ENCODE measurements at places on chromosomes 7 and 10. TPM values are rescaled to one million over a fixed set of nuclear protein-coding genes. Genes with fewer than 3 reads are reported as not detected.

GRCh38 chr10:8618834-8619233, 564.3 kb downstream of the GATA3 start:
- DNase-seq: no peak

- no peak for DNase-seq
These were observed 111.2 kb downstream of the SEM1 start for GRCh38 chr7:96598421-96598820.

GRCh38 chr10:122163174-122164022, 107.7 kb upstream of the BTBD16 start:
- no peak for DNase-seq

DNA sequence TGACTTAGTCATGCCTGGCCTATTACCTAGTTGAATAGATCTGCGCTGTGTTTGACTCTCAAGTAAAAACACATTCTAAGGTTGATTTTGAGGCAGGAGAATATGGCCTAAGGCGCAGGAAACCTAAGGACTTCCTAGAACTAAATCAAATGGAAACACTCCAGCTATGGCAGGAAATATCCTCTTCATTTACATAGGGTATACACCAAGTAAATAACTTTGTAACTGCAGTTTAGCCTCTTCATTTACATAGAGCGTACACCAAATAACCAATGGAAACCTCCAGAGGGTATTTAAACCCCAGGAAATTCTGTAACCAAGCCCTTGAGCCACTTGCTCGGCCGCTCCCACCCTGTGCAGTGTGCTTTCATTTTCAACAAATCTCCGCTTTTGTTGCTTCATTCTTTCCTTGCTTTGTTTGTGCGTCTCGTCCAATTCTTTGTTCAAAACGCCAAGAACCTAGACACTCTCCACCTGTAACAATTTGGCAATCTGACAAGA, 35.6 kb upstream of the XRCC2 start:
- no peak for DNase-seq

GRCh38 chr7:151012911-151013347, 11.4 kb downstream of the ATG9B start:
- DNase-seq: no peak

DNA sequence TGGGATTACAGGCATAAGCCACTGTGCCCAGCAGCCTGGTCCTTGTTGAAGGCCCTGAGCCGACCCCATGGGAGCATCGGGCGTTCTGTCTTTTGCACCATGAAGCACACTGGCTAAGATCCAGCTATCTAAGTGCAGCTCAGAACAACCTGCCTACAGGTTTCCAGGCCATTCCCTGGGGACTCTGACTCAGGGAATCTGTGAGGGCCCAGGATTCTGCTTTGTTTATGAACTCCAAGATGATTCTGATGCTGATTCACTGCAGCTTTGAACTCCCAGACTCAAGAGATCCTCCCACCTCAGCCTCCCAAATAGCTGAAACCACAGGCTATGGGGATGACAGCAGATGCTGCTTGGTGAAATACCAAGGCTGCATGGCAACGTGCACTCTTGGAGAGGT, 30.2 kb downstream of the NPTX2 start:
- DNase-seq: no peak

GRCh38 chr7:55209366-55209765, 155.8 kb upstream of the LANCL2 start:
- DNase-seq: no peak

DNA sequence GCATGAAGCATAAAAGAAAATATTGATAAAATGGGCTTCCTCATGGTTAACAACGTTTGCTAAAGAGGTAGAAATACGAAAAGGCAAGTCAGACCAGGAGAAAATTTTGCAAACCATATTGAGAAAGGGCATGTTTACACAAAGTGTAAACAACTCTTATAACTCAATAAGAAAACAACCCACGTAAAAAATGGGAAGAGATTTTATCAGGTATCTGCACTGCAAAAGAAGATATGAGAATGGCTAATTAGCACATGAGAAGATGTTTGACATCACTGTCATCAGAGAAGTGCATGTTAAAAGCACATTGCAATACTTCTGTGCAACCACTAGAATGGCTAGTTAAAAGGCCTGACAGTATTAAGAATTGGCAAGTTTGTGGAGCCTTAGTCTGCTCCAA, 99.5 kb downstream of the VPS50 start:
- DNase-seq: no peak

The HOXA10 gene
- polyA plus RNA-seq: not detected

The SPRN gene
- 0.87 TPM for polyA plus RNA-seq

The CYP2W1 gene
- 0.76 TPM for polyA plus RNA-seq

The FANK1 gene
- polyA plus RNA-seq: 5.7 TPM
